ENCODE measurements at places on chromosomes 7 and 10.
A peak's percentile ranks its signal among the peaks of the same experiment; 100 is the strongest.

- no peak for DNase-seq
These were observed 64.4 kb downstream of the LHPP start for GRCh38 chr10:124525751-124526600.

- no peak for DNase-seq
These were observed 118.9 kb downstream of the PPP1R3A start for GRCh38 chr7:113799896-113800295.

- DNase-seq: no peak
These were observed 21.0 kb downstream of the ZCCHC24 start for GRCh38 chr10:79424221-79425073.

DNA sequence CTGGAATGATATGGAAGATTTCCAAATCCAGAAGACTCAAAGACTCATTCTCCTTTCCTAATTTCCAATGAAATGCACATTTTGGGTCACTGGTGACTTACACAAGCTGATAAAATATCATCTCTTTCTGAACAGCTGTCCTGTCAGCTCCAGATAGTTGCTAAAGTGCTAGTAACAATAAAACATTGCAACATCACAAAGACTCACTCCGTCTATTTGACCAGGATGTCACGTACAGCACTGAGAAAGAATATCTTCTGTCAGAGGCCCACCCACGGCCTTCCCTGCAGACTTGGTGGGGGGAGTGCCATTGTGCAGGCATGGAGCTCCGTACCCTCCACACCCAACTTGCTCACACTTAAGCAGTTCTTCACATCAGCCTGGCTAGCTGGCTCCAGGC, 78.9 kb upstream of the EGR2 start:
- no peak for DNase-seq

DNA sequence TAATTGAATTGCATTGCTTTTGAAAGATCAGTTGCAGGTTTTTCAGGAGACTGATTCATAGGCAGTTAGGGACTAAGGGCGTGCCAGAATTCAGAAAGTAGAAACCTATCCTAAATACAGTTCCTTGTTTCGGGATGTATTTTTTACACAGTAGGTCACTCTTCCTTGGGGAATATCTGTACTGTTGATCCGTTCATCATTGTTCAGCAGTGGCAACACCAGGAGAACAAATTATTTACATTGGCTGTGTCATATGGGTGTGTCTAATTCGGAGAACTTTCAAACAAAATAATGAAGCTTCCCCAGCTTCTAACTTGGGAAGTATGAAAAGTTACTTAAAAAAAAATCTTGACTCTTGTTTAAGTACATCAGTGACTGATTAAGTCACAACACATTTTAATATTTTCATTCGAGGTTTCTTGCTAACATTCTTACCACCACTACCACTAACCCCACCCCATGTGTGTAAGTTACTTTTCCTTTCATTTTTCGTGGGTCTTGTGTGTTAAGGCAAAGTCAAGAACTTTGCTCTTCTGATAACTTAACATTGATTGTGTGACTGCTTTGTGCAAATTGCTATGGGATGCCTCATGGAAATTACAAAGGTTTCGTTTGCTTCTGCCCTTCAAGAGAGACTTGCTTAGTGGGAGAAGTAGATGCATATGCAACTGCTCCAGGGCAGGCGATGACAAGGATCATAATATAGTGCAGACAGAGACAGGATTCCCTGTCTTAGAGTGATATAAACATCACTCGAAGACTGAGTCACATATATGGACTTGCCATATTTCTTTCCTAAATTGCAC, 43.8 kb upstream of the RPA3 start:
- DNase-seq: no peak

DNA sequence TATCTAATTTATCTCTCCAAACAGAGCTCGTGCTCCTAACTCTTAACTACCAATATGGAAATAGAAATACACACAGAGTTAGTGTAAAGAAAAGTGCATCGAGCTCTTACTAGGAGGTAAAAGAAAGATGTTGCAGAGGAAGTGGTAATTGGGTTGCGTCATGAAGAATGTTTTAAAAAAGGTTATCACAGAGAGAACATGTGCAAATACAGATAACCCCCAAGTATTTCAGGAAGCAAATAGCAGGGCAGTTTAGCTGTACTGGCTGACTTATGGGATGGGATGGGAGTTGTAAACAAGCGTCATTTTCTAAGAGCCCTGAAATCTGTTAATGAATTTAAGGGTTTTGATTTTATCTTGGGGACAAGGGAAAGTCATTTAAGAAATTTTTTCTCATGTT, 153.9 kb downstream of the AGMO start:
- no peak for DNase-seq

DNA sequence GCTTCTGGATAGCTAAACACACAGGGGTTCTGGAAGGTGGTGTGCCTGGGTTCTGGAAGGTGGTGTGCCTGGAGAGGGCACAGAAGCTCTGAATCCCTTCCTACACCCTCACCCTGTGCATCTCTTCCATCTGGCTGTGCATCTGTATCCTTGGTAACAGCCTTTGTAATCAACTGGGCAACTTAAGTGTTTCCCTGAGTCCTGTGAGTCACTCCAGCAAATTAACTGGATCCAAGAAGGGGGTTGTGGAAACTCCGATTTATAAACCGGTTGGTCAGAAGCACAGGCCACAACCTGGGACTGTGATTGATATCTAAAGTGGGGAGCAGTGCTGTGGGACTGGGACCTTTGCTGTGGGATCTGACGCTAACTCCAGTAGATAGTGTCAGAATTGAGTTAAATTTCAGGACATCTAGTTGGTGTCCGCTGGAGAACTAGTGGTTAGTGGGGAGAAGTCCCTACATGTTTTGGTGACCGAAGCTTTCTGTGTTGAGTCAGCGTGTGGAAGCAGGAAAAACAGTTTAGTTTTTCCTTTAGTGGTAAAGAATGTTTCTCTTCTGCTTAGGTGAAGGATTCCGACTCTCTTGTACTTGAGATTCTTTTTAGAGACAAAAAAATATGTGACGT, 228.1 kb downstream of the BMPER start:
- DNase-seq: no peak

- no peak for DNase-seq
These were observed 26.0 kb downstream of the EN2 start for GRCh38 chr7:155483868-155484325.

DNA sequence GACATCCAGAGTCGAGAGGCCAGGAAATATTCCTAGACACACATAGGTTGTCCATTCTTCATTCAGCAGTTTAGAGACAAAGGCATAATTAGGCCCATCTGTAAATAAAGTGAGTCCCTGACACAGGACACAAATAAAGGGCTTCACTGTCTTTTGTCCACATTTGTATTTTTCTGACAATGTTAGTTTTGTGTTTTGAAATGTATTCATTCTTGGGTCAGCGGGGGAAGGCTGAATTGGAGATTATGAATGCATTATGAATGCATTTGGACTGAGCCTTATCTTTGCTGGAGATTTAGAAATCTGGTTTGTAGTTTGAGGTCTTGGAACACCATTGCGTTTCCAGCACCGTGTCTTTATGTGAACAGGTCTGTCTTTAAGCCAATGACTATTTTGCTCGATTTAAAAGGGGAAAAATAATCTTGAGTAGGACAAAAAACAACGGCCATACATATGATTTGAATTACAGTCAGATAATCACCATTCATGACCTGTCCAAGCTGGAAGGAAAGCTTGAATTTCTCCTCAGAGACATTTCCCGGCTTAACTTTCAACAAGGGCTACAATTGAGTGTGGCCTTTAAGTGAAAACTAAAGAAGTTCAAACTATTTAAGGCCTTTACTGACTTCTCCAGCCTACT, 334.8 kb downstream of the WDR11 start:
- no peak for DNase-seq

DNA sequence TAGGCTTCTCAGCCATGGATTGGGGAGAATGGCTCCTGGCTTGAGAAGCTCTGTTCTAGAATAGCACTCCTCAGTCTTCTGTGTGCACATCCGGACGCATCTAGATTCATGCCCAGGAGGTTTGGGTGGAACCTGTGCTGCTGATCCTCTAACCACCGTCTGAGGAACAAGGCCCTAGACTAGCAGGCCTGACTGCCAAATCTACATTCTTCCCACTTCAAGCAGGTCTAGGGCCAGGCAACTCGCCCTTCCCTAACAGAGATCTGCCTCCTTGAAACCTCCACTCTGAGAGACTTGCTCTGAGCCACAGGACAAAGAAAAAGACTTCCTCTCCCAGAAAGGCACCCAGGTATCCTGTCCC, 61.6 kb downstream of the KCNMA1 start:
- DNase-seq: no peak

DNA sequence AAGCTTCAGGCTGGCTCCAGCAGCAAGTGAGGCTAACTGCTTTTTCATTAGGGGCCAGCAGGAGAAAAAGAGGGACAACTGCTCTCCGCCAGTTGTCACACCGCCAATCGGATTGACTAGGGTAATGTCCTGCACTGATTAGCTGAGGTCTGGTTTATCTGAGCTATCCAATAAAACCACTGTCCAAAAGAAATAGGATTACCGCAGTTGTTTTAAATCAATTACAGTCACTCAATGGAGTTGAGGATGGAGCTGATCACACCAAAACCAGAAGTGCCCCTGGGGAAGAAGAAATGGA, 351.4 kb upstream of the NPVF start:
- no peak for DNase-seq

DNA sequence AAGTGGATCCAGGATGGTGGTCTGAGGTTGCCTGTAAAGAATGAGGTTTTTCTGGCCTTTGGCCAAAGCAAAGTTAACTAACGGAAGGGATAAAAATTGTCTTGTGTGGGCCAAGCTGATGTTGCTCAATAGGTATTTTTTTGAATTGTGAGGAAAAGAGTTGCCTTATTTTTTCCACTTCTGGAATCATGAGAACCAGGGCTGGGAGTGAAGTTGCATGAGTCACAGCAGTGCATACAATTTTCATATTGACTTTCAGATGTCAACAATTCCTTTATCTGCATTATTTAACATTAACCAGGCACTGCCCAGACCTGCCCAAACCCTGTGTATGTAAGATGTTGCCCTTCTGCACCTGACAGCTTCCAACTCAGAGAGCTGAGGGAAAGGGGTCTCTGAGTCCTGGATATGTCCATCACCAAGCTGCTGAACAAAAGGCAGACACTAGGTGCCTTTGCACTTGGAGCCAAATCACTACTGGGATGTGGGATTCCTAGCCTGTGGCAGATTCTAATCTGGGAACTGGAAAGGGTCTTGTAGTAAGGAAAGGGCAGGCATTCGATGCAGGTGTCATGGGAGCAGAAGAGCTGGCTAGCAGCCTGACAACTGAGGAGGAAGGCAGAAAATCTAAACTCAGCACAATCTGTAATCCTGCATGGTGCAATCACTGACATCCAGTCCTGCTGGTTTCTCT, 52.3 kb upstream of the SLC35B4 start:
- no peak for DNase-seq

DNA sequence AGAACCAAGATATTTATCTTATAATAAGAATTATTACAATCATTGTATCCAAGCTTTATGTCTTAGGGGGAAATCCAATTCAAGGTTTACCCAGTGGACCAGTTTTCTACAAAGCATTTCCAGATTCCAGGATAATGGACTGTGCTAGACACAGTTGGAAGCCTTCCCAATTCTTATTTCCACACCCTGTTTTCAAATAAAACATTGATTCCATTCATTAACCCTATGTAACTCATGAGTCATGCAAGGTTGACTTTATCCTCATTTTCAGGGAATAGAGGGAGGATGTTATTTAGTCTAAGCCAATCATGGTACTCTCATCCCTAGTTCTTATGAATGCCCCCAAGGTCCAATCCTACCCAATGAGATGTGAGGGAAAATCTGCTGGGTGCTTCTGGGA, 145.7 kb downstream of the RNLS start:
- DNase-seq: no peak

- no peak for DNase-seq
These were observed 225.2 kb upstream of the FZD1 start for GRCh38 chr7:91039033-91039432.

DNA sequence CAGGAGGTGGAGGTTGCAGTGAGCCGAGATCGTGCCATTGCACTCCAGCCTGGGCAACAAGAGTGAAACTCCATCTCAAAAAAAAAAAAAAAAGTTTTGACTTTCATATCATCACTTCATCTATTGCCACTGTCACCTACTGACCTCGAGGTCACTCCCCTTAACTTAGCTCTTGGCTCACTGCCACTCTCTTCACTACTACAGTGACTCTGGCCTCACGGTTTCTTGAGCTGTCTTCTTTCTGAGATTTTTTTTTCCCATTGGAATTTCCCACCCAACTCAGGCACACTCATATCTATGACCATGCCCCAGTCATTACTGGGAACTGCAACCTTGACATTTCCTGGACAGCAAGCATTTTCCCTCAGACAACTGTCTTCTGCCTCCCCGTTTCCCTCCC, 42.6 kb upstream of the C7orf33 start:
- no peak for DNase-seq

- DNase-seq: no peak
These were observed 72.7 kb downstream of the COL13A1 start for GRCh38 chr10:69874449-69874848.

DNA sequence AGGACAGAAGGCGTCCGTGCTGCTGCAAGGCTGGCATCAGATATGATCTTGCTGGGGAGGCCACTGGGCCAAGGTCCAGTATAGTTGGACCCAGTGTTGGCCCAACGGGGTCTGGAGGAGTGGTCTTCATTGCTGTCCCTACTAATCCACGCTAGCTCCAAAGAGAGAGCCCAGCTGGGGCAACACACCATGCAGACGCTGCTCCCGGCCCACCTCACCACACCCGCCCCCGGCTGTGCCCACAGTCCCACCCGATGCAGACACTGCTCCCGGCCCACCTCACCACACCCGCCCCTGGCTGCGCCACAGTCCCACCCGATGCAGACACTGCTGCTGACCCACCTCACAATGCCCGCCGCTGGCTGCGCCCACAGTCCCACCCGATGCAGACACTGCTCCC, 121.5 kb downstream of the VIPR2 start:
- no peak for DNase-seq

DNA sequence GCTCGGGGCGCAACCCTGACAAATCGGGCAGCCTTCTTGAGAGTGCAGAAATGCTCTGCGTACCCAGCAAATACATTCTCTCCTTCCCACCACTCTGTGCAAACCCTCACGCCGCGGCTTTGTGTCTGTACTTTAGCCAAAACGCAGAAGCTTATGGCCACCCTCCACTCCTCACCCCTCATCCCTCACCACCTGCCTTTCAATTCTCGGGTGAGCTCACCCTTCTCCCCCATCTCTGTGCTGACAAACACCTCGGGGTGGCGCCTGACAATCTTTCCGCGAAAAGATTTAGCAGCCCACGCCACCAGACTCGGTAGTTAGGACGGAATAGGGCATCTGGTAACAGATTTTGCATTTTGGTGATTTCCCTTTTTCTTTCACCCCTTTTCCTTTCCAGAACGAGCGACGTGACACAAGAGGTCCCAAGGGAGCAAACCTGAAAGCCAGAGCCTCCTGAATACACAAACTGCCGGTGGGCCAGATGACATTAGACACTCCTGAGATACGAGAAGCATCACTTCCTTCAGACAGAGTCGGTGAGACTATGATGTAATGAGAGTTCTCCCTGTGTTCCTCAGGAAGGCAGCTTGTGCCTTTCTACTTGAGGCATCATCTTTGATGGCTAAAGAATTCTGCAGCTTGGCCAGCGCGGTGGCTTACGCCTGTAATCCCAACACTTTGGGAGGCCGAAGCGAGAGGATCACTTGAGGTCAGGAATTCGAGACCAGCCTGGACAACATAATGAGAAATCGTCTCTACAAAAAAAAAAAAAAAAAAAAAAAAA, 671 bp upstream of the ATAD1 start:
- DNase-seq: peak; percentile 43
